ENCODE measurements at places on chromosomes 2 and 18. TPM values are rescaled to one million over a fixed set of nuclear protein-coding genes. Genes with fewer than 3 reads are reported as not detected.

GRCh38 chr2:219120082-219120481, 40.5 kb downstream of the NHEJ1 start:
- no peak for DNase-seq

DNA sequence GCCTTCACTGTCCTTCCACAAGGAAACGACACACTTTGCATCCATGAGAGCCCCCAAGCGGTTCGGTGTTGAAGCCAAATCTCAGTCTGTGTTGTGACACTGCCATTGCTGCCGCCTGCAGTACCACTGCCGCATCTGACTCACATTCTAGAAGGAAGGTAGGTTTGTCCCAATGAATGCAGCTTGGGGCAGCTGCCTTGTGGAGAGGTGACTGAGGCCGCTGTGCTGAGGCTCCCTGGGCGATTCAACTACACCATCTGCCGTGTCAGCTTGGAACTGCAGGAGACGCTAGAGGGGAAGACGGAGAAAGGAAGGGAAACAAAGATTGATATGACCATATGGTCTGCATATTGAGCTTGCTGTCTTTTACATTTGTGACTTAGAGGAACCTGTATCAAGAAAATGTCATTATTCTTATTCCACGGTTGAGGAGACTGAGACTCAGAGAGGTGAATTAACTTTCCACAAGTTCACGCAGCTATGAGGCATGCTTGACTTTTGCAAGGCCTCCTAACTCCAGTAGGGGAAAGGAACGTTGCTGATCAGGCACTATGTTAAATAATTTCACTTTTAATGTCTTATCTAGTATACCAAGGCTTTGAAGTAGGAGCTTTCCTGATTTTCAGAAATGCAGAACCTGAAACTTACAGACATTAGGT, 43.5 kb upstream of the LMAN1 start:
- DNase-seq = peak; percentile 79

DNA sequence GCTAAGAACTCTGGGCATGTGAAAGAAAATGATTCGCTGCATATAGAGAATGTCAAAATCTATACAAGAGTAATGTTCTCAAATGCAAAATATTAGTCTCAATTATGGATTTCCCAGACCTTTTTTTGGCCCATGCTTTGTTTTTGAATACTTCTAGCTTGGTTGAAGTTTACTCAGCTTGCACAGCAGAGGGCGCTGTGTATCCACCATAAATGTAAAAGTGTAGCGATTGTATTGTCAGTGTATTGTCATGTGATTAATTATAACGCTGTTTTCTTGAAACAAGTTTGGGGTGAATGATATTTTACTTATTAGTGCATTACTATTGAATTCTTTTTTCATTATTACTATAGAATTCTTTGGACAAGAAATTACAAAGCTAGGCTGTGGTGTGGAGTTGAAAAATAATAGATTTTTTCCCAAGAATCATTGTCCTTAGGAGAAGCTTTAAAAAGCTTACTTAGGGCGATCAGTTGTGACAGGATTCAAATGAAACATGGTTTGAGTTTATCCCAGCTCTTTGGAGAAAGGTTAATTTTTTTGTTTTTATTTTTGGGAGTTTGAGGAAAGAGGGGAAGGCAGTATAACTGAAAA, 98.3 kb downstream of the PIK3C3 start:
- peak; percentile 60 for DNase-seq

DNA sequence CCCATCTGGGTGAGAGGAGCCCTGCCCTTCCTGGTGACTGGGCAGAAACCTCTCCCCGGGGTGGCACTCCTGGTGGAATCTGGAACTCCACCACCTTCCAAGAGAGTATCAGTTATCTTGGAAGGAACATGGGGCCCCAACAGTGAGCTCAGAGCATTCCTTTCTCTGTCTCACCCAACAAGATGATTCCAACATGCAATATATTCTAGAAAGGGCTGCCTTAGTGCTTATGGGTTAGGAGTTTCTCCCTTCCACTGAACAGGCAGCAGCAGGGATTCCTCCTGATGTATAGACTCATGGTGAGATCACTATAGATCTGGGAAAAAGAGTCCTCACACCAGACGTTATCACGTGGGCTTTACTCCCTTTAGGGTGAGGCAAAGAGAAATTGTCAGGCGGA, 147.1 kb downstream of the COL4A4 start:
- DNase-seq = no peak

DNA sequence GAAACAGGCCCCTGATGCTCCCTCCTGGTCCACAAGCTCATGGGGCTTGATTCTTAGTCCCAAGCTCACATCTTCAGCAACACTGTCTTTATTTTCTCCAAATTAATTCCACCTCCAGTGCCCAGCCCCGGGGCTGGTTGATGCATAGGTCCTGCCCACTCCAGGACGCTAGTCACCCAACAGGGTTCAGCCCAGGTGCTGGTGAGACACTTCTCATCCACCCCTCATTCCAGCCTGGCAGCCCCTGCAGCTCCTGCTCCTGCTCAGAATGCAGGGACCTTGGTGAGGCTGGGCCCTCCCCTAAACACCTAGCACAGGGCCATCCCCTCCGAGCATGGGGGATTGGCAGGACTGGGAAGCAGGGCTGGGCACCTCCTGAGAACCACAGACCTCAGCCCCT, 25.7 kb downstream of the STEAP3 start:
- no peak for DNase-seq

DNA sequence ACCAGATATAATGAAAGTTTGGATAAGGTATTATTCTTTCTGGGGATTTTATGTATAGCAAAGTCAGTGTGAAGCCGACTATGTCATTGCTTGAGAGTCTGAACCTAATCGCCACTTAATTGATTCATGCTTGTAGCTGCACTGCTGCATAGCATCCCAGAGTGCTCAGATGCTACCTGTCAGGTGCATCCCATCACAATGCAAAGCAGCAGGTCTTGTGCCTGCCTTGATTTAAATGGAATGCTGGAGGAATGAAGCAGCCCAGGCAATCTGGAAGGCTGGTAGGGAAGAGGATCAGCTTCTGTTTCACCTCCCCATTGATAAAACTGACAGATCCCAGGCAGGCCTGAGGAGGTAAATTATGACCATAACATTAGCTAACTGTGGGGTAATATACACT, 40.4 kb upstream of the ATIC start:
- DNase-seq = no peak

DNA sequence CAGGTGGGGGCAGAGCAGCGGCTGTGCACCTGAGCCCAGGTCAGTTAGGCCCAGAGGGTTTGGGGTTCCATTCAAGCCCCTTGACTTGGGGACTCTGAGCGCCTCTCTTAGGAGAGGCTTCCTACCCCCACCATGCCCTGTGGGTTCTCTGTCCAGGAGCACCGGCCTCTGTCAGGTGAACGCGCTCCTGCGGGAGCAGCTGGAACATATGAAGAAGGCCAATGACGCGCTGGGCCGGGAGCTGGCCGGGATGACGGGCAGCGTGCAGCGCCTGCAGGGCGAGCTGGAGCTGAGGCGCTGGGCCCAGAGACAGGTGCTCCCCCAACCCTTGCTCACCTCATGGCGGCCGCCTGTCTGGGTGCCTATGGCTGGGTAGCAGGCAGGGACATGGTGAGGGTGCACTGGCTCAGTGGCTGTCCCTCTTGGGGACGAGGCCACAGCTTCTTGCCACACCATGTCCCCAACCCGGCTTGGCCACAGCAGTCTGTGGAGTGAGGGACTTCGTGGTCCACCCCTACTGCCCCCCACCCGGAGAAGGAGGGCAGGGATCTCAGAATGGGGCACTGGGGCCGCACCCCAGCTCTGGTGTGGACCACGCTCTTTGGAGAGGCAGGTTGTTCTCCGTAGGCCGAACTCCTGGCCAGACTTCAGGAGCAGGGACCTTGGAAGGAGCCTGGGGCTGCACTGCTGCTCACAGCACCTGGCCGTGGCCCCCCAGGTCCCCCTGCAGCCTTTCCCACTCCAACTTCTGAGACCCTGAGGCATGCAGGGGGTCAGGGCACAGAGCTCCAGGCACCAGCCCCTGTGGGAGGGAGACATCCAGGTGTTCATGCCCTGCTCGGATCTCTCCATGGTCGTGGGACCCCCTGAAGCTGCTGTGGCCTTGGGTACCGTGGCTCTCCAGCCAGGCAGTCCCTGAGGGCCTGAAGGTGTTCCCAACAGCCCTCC, 19.7 kb downstream of the CROCC2 start:
- peak; percentile 52 for DNase-seq

DNA sequence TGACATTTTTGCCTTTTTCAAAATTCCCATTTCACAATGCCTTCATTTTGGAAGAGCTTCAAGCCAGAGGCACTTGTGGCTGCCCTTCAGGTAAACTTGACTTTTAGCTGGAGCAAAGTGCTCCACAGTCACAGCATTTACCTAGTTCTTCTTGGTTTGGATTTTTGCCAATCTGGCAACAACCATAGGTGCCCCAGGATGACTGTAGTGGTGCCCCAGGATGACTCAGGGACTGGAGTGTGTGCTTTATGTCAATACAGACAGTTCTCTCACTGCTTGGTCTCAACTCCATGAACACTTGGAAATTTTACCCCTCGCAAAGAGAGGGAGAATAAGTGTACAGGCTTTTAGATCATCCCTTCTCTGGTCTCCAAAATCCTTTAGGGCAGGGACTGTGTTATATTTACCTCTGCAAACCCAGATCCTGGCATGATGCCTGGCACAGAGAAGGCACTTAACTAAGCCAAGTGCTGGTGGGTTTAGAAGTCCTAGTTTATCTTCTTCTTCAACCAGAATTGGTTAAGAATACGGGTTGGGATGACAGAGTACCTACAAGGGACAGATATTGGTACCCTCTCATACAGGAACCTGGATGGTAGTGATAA, 15.3 kb upstream of the PTPN4 start:
- DNase-seq = no peak

GRCh38 chr2:126686841-126687485, 31.0 kb downstream of the GYPC start:
- no peak for DNase-seq

DNA sequence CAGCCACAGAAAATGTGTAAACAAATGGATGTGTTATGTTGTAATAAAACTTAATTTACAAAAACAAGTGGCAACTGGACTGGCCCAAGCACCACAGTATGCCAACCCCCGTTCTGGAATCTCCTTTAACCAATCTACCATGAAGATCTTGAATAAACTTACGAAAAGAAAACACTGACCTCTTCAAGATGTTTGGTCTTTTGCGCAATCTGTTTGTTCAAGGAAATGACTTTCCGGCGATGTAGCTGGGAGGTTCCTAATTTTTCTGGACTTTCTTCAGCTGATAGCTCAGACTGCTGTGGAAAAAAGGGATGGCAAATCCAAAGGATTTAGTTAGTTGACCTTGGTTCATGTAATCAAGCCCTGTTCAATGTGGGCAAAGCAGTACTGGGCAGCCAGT, 55.7 kb downstream of the CCDC93 start:
- DNase-seq = no peak

GRCh38 chr2:156536534-156536933, 100.4 kb downstream of the GPD2 start:
- no peak for DNase-seq

DNA sequence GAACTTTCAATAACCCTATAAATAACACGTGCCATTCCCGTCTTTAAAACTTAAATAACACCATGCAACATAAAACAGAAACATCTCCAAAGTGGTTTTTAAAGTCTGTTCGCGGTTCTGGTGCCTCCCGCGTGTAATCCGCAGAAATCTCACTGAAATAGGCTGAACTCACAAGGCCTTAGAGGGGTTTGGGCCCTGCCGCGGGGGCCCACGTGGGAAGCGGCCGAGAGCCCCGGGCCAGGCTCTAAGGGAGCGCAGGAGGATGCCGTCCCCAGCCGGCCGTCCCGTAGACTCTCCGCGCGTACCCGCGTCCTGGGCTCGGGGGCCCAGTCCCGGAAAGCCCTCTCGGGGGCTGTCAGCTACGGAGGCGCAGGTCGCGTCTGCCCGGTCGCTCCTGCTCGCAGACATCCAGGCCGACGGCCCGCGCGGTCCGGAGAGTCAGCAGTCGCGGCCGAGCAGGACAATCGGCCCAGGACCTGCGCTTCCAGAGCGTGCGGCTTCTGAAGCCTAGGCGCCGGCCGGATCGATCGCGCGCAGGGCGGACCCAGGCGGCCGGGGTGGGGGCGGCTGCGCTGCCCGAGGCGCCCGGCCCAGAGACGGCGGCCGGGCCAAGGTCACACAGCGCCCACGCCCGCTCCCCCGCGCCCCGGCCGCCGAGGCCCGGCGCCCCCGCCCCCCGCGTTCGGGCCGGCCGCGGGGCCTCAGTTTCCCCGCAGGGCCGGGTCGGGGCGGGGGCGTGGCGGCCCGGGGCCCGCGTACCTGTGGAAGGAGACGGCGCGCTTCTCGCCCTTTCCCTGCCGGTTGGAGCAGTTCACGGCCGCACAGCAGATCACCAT, 558 bp downstream of the THAP4 start:
- DNase-seq = peak; percentile 75

The ERFE gene
- not detected for total RNA-seq

The OBSL1 gene
- total RNA-seq = 38.6 TPM

The CD207 gene
- total RNA-seq = not detected

The C2orf42 gene
- total RNA-seq = 17.1 TPM

All from right lobe of liver (tissue), 6 donors.